ENCODE measurements at places on chromosomes 11 and 22.

GRCh38 chr11:119484741-119485605, 62.0 kb upstream of the THY1 start:
- no peak for DNase-seq

GRCh38 chr11:113240389-113240788, 74.0 kb upstream of the TTC12 start:
- DNase-seq = no peak

DNA sequence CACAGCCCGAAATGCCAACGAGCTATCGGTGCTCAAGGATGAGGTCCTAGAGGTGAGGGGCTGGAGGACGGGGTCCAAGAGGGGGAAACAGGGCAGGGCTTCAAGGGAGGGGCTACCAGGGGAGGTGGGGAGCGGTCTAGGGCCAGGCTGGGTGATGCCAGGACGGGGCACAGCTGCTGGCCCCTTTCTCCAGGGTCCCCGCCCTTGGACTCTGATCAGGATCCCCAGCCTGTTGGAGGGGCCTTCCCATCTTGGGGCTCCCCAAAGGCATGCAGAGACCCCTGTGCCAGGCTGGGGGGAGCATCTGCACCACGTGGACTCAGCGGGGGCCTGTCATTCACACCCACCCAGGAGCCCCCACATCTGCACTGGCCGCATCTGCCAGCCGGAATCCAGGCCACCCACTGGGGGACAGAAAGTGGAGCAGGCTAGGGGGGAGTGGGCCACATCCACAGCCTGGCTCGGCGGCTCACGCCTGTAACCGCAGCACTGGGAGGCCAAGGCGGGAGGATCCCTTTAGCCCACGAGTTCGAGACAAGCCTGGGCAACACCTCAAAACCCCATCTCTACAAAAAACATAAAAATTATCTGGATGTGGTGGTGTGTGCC, 18.9 kb downstream of the EPS8L2 start:
- no peak for DNase-seq

- peak; percentile 64 for DNase-seq
These were observed 51.0 kb downstream of the MIAT start for GRCh38 chr22:26708256-26709009.

DNA sequence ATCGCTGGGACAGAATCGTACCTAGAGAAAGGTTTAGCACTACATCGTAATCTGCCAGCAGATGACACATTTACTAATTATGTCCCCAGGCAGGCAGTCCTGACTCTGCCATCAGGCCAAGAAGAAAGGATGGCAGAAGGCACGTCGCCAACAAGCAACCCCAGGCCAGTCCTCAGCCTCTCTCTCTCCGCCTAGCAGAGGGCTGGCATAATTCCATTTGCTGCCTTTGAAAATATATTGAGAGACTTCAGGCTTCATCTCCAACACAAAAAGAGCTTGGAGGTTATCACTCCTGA, 1517.0 kb downstream of the TBC1D22A start:
- no peak for DNase-seq
